ENCODE measurements at places on chromosomes 6 and 20.

DNA sequence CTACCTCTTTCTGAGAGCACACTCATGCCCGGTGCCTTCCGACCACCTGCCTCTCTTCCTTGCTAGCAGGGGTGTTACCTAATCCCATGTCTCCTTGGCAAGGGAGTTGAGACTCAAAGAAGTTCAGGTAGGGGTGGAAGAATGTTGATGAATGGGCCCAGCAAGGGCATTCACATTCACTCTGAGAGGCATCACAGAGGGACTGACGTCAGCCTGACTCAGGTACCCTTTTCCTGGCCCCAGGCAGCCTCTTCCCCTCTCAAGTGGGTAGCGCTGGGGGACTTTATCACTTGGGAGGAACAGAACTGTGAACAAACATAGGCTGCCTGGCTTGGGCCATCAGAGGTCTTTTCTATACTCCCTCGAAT, 35.3 kb downstream of the HM13 start:
- no peak for DNase-seq

GRCh38 chr20:36167902-36168503, 13.5 kb downstream of the EPB41L1 start:
- peak; percentile 85 for DNase-seq

- DNase-seq = no peak
Observed at GRCh38 chr6:152225241-152225934, 411.8 kb downstream of the SYNE1 start.

DNA sequence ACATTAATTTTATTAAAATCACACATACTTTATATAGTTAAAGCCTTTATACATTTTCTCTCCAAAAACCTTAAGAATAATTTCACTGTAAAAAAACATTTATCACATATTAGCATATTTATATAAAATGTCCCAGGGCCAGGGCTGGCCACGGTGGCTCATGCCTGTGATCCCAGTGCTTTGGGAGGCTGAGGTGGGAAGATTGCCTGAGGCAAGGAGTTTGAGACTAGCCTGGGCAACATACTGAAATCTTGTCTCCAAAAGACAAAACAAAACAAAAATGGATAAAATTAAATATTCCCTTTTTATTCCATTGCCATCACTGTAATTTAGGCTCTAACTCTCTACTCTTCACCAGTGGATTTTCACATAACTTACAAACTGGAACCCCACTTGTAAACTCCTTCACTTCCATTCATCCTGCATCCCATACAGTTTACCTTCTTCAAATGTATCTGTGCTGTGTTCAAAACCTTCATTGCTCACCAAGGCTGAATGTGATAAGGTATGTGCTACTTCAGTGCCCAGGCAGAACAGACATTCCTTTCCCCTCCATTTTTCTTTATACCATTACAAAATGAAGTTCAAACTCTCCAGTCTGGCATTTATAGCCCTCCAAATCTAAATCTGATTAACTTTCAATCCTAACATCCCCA, 42.9 kb upstream of the PIM1 start:
- no peak for DNase-seq

DNA sequence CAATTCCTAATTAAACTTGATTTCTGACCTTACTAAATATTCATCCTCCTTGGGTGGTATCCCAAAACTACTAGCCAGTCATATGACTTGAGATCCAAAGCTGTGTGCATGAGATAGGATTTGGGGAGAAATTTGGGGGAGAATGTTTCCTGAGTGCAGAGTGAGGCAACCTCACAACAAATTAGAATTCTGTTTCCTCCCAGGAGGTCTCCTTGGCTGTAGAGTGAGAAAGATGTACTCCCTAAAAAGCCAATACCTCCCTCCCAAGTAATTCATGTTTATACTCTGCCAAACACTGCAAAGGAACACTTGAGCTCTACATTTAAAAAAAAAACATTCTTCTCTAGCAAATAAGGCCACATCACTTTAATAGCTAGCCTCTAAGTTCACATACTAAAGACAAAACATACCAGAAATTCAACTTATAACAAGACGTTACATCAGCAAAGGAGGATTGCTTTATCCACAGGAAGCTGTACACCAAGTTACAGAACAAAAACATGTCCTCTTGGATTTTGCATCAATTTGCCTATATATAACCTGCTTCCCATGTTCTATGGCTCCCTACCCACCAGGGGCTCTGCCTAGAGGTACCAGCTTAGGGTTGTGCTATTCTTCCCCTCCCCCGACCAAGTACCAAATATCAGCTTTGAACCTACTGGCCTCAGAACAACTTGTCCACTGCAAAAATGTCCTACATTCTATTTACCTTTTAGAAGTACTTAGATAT, 15.4 kb upstream of the TMEM30A start:
- DNase-seq = no peak

DNA sequence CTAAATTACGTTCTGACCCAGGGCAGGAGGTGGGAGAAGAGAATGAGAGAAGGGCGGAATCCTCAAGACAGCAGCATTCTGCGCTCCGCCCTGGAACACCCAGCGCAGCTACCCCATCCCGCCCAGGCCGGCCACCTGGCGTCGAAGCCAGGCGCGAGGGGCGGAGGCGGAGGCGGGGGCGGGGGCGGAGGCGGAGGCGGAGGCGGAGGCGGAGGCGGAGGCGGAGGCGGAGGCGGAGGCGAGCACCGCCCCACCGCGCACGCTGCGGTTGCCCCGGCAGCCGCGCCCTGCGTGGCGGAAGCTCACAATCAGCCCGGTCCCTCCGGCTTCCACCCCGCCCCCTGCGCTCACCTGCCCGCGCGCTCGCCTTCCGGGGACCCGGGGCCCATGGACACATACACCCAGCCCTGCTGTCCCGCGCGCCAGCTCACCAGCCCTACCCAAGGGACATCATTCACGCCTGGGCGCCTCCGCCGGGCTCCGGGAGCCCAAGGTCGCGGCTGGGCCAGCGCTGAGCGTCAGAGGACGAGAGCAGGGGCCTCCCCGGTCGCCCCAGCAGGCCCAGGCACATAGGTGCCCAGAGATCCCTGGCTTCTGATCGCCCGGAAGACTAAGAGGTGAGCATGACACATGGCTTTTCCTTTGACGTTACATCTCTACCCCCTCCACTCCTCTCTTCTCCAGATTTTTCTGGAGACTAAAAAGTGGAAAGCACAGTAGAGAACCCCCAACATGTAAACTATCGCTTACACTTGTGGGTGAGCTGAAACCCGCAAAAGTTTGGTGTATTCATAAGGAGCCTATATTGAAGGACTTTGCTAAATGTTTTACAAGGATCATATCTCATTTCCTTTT, at the start of gene ANKEF1:
Gene ANKEF1, plus strand, starts transcription at position 271 of the 855 bp plus-strand sequence. CDS start 3,315 bp downstream, outside the sequence.
- DNase-seq = no peak

DNA sequence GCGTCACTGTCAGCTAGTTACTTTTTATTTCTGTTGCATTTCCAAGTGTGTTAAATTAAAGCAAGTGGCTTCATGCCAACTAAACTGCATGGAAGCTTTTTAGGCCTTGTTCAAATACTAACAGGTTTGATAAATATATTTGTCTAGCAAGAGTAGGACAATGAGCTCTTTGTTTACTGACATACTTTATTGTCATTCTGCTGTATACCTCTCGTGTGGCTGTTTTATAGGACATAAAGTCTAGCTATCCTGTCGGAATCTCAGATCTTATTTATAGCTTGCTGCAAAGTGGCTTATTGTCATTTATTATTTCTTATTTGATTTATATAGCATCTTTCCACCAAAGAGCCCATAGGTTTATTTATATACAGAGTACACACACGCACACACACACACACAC, 711.1 kb downstream of the KIF16B start:
- DNase-seq = no peak

- DNase-seq = peak; percentile 35
Observed at GRCh38 chr6:4805553-4806336, 29.5 kb downstream of the CDYL start.

GRCh38 chr20:62118113-62119043, 3.9 kb upstream of the LSM14B start:
- no peak for DNase-seq
